ENCODE measurements at places on chromosomes 11 and 22.

DNA sequence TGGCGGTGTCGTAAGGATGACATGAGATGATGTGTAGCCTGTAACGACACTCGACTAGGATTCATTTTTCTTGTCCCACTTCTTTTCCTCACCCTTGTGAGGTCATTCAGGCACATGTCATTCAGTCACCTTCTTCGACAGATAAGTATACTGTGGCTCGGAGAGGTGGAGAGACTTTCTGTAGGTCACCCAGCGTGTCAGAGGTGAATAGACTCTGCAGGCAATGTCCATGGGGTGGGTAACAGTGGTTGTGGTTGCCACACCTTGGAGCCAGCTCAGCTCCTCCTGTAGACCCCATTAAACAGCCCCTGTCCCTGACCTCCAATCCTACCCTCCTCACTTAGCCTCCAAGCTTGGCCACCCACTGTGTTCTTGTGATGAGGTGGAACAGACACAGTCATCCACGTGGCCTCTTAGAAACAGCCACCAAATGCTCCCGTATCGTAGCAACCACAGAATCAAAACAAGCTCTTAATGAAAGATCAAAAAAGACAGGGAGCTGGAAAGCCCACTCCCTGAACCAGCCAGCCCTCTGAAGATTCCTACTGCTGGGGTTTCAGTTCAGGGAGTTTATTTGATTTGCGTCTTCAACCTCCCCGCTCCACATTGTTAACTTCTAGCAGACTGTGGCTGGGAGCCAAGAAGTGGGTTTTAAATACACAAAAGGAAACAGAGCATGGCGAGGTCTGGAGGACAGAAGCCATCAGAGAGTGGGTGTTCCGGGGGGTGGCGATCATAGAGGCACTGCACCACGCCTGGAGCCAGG is 89.0 kb upstream of the GRK3 start:
- DNase-seq: no peak

DNA sequence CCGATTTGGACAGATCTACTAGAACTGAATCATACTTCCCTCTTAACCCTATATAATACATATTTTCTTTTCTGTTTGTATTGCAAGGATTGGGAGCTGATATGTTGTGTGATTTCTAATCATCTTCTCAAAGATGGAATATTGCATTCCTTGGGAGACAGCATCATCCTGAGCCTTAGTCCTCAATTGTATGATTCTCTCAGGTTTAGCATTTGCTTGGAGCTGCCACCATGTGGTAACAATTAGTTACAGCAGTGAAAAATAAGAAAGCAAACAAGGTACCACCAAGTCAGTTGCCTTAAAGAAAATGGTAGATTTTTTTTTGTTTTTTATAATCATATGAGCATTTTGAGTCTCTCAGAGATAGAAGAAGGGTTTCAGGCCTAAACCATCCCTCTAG is 11.9 kb downstream of the SNX19 start:
- no peak for DNase-seq

GRCh38 chr11:76880314-76880713 is 19.6 kb downstream of the ACER3 start:
- DNase-seq: no peak

DNA sequence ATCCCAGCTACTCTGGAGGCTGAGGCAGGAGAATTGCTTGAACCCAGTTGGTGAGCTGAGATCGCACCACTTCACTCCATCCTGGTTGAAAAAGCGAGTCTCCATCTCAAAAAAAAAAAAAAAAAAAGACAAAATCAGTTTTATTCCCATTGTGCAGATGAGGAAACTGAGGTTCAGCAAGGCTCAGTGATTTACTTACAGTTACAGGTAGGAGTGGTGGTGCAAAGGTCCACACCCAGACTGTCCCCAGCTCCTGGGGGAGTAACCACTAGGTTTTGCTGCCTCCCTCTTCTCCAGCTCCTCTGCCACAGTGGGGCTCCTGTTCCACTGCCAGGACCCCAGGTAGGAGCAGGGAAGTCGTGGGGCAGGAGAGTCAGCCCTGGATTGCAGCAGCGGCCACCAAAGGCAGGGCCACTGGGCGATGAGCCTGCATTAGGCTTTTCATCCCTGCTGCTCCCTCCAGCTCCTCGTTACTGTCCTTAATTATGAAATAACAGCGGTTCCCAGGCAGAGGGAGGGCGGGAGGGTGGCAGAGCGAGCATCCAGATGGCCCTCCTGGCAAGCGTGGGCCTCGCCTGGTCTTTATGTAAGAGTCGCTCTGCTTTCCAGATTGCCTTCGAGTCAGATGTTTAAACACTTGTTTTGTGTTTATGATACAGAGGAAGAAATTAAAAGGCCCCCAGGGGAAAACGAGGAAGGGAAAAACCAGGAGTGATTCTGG is 15.5 kb upstream of the RASD2 start:
- DNase-seq: no peak

GRCh38 chr11:128519338-128519737 is 68.0 kb downstream of the ETS1 start:
- DNase-seq: peak; percentile 73

- no peak for DNase-seq
Measured at GRCh38 chr11:67492801-67493547, 10.1 kb downstream of the AIP start.

DNA sequence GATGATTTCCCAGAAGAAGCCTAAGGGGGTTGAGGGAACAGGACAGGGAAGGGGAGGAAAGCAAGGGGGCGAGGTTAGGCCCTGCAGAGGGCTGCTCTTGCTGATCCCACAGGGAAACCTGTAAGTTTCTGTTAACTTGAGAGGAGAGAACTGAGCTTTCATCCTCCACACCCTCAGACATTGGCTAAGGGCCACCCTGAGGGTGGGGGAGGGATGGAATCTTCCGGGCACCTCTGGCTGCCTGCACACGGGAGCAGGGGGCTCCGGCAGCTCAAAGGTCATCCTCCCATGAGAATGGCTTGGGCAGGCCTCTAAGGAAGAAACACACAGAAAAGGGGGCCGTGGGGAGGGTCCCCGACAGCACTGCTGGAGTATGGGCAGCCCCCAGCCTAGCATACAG is 108.1 kb downstream of the TSPAN18 start:
- no peak for DNase-seq

GRCh38 chr11:69587454-69588090 is 53.4 kb upstream of the CCND1 start:
- DNase-seq: no peak

- no peak for DNase-seq
Measured at GRCh38 chr22:37999640-38000272, 15.4 kb upstream of the SOX10 start.

GRCh38 chr11:62816557-62816956 is 11.3 kb upstream of the NXF1 start:
- no peak for DNase-seq

DNA sequence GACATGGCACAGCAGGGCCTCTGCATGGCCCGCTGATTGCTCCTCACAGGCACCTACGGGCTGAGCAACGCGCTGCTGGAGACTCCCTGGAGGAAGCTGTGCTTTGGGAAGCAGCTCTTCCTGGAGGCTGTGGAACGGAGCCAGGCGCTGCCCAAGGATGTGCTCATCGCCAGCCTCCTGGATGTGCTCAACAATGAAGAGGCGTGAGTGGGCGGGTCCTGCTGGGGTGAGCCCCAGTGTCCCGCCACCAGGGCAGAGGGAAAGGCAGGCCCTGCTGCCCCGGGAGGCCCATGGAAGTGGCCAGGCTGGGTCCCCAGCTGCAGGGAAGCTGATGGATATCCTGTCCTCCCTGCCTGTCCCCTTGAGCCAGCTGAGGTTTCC is 18.6 kb upstream of the DGCR8 start:
- no peak for DNase-seq

- DNase-seq: no peak
Measured at GRCh38 chr11:103406357-103406756, 297.1 kb downstream of the DYNC2H1 start.

DNA sequence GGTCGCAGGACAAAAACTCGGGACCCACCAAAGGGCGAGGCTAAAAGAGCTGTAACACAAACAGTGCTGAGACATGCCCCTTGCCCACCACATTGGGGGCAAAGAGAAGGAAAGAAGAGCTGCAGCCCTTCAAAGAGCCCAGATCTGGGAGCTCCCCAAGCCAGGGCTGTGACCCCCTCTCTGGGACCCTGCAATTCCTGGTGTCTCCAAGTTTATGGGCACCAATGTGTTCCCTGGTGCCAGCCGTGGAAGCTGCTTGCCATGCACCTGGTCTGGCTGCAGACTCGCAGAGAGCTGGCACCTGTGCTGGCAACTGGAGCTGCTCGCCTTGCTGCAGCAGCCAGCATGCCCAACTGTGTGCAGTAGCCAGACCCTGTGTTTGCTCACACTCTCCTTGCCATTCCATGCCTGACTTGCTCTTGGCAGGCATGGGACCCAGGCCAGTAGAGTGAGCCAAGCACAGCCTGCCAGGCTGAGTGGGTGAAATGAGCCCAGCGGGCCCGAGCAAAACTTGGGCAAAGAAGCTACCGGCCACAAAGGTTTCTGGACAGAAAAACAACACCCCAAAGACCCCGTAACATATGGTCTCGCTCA is 16.0 kb downstream of the RRP8 start:
- no peak for DNase-seq

DNA sequence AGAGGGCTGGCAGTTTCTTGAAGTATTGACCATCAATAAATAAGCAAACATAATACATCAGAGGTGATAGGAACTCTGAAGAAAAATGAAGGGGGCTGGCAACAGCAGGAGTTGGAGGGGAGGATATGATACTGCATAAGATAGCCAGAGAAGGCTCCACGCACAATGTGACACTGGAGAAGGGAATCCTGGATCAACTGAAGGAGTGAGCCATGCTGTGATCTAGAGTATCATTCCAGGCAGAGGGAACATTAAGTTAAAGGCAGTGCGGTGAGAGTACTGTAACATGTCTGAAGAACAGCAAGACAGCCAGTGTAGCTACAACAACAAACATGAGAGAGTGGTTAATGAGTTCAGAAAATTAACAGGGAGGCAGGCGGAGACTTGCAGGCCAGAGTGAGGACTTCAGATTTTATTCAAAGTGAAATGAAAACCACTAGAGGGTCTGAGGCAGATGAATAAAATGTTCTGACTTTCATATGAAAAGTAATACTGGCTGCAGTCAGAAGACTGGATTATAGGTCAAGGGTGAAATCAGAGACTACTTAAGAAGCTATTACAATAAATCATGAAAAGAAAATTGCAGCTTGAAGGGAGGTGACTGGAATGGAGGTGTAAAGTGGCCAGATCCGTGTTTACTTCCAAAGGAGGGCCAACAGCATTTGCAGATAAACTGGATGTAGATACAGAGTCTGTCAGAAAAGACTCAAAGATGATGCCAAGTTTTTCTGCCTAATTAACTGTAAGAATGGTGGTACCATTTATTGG is 49.4 kb downstream of the RRAS2 start:
- no peak for DNase-seq

DNA sequence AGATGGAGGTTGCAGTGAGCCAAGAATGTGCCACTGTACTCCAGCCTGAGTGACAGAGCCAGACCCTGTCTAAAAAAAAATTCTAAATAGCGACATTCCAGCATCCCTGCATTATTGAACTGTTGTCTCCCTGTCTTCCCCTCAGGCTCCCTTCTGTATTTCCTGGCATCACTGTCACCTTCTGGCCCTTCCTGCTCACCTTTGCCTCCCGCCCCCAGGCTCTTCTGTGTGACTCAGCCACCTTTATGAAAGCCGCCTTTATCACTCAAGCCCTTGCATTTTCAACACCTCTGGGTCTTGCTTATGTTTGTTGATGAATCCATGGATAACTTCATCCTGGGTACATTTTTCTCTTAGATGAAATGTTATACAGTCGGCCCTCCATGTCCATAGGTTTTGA is 21.1 kb downstream of the UBASH3B start:
- DNase-seq: no peak

DNA sequence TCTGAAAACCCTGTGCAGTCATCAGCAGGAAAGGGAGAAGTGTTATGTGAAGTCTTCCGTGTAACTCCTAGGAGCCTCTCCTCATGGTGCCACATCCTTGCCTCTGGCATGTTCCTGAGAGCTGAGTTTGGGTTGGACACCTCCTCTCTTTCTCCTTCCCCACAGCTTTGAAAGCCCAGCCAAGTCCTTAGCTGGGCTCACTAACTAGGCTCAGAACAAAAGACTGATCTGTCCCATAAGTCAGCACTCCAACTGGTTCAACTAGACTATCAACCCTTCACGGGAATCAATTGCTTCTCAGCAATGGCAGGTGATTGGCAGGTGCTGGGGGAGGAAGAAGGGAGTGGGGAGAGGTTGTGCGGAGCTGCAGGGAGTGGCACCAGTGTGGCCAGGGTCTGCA is 509.9 kb upstream of the B3GAT1 start:
- no peak for DNase-seq

DNA sequence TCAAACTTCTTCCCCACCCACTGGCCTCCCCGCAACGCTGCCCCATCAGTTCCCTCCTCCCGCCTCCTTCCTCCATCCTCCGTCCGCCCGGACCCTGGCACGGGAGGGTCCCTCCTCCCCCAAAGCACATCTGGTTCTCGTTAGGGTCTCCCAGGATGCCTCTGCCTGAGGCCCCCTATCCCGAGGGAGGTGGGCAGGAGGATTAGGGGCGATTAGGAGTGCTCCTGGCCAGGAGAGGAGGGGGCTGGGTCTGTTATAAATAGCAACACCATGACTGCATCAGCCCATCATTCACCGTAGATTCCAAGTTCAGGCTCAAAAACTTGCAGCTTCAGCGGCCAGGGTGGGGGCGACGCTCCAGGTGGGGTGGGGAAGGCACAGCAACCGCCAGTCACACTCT is 10.4 kb downstream of the MYRF start:
- no peak for DNase-seq

DNA sequence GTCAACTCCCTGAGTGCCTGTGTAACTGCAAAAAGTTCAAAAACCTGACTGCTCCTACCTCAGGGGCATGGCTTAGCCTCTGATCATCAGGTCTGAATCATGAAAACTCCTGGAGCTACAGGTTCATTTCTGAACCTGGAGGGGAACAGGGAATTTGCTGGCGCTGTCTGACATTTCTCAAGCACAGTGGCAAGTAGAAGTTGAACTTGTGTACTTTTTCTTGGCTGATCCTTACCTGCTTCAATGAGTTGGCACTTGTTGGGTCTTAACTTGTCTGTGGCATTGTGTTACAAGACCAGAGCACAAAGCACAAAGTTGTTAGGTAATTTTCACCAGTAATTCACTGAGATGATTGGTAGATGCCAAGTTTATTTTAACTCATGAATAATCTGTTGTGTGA is 3.3 kb downstream of the TMEM109 start:
- DNase-seq: no peak

DNA sequence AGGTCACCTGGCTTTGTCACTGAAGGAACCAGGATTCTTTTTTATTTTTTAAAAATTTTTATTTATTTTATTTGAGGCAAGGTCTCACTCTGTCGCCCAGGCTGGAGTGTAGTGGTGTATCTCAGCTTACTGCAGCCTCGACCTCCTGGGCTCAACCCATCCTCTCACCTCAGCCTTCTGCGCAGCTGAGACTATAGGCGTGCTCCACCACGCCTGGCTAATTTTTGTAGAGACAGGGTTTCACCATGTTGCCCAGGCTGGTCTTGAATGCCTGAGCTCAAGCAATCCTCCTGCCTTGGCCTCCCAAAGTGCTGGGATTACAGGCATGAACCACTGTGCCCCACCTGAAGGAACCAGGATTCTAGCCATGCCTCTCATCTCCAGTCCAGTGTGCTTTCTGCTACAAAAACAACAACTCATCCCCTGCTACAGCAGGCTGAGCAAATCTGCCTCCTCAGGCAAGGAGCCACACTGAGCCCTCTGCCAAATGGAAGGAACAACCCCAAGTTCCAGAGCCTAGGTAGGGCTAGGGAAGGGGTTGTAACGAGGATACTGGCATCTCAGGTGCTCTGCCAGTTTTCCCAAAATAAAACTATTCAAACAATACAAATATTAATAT is 2.6 kb upstream of the PEX26 start:
- no peak for DNase-seq

Data from thymus (tissue), 14 donors.